ENCODE measurements at places on chromosomes 5 and 9. TPM values are rescaled to one million over a fixed set of nuclear protein-coding genes. Genes with fewer than 3 reads are reported as not detected.

GRCh38 chr5:116032094-116032517 lies at the start of gene ARL14EPL:
Gene ARL14EPL, plus strand, starts transcription at chr5:116032472. Its CDS starts 18,994 bp downstream, at chr5:116051466.
- no peak for DNase-seq

- DNase-seq: no peak
Measured at GRCh38 chr5:45252978-45253377, 443.2 kb downstream of the HCN1 start.

Gene FAM221B
- polyA plus RNA-seq: 0.10 TPM

DNA sequence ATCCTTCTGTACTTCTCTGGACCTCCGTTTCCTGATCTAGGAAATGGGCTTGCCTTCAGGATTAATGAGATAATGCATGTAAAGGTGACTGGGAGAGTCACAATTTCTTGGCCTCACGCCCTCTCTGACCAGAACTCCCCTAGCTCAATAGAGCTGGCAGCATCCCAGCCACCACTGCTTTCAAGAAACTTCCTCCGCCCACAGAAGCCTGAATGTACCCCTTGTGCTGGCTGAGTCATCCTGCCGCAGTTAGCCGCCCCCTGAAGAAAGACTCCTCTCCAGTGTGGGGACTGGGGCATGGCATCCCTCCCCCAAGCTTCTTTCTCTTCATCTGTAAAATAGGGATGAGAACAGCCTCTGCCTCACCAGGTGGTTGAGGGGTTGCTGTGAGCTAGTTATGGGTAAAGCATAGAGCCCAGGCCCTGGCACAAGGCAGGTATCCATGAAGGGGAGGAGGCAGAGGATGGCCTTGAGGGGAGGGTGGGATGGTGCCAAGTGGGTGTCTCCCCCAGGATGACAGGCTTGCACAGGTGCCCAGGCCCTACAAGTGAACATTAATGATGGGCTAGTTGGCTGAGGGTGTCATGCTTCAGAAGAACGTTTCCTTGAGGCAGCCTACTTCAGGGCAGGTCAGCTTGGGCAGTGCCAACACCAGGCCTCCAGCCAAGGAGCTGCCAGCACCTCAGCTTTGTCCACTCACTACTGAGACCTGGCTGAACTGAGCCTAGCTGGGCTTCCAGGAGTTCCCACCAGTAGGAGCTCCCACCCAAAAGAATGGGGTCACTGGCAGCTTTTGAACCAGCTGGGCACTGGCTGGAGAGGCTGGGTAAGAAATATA lies 3.4 kb downstream of the PDLIM4 start:
- DNase-seq: no peak

DNA sequence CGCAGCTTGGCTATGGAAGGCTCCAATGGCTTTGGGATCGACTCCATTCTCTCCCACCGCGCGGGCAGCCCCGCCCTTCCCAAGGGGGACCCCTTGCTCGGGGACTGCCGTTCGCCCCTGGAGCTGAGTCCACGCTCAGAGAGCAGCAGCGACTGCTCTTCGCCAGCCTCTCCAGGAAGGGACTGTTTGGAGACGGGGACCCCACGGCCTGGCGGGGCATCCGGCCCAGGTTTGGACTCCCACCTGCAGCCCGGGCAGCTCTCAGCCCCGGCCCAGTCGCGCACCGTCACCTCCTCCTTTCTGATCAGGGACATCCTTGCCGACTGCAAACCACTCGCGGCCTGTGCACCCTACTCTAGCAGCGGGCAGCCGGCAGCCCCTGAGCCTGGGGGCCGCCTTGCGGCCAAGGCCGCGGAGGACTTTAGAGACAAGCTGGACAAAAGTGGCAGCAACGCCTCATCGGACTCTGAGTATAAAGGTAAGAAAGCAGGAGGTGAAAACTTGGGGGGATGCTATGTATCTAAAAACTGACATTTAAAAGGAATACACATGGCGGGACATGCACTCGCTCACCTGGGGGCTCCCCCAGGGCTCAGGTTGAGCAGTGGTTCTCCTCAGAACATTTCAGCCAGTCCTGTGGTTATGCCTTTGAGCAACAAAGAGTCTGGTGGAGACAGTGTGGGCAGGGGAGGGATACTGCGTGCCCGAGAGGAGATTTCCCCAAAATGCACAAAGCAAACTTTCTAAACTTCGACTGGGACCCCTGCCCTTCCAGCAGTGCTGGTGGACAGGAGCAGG lies 579 bp downstream of the BARHL1 start:
- DNase-seq: no peak

GRCh38 chr9:10255758-10256157 lies 357.0 kb downstream of the PTPRD start:
- no peak for DNase-seq

Gene FBXW5
- polyA plus RNA-seq: 33.7 TPM

Gene C5orf58
- 0.19 TPM for polyA plus RNA-seq

Gene FSTL4
- polyA plus RNA-seq: 0.94 TPM

GRCh38 chr9:16325966-16326365 lies 544.5 kb downstream of the BNC2 start:
- DNase-seq: no peak

Gene SPAAR
- polyA plus RNA-seq: 1.5 TPM

GRCh38 chr5:135546912-135547311 lies 11.1 kb upstream of the NEUROG1 start:
- DNase-seq: no peak

Gene IL3
- not detected for polyA plus RNA-seq
